K562 (cell line): ENCODE measurements at places on chromosomes 1 and 21. TPM values are rescaled to one million over a fixed set of nuclear protein-coding genes. Genes with fewer than 3 reads are reported as not detected.

Gene RIMS3
- polyA plus RNA-seq, result 0.43 and 0.45 TPM in 2 replicates

Gene STUM
- not detected in 2 replicates for polyA plus RNA-seq

Gene SHISA4
- polyA plus RNA-seq, result 0.73 and 0.81 TPM in 2 replicates

Gene TRIM58
- 8.7 and 10.4 TPM in 2 replicates for polyA plus RNA-seq

Gene YY1AP1
- 42.9 and 44.5 TPM in 2 replicates for polyA plus RNA-seq

Gene DMBX1
- polyA plus RNA-seq, result 2.3 and 3.4 TPM in 2 replicates

Gene PAPPA2
- 0.15 TPM in 1 of 2 replicates, not detected in the other for polyA plus RNA-seq

Gene CFHR5
- polyA plus RNA-seq, result not detected in 2 replicates

Gene UFC1
- 113 and 143 TPM in 2 replicates for polyA plus RNA-seq

Gene LCE3E
- not detected in 2 replicates for polyA plus RNA-seq

Gene MYOC
- polyA plus RNA-seq, result not detected in 2 replicates

Gene GJB3
- polyA plus RNA-seq, result not detected in 2 replicates

Gene REN
- 1.9 and 2.0 TPM in 2 replicates for polyA plus RNA-seq

Gene EGLN1
- 14.1 and 17.2 TPM in 2 replicates for polyA plus RNA-seq

Gene TCHH
- polyA plus RNA-seq, result 0.03 TPM in 1 of 2 replicates, not detected in the other

Gene OR6N1
- polyA plus RNA-seq, result not detected in 2 replicates

Gene TNFRSF18
- polyA plus RNA-seq, result 0.24 TPM in 1 of 2 replicates, not detected in the other

Gene REG4
- not detected in 2 replicates for polyA plus RNA-seq

Gene ERICH3
- not detected in 2 replicates for polyA plus RNA-seq

Gene MED8
- polyA plus RNA-seq, result 32.3 and 37.6 TPM in 2 replicates

Gene PCP4
- polyA plus RNA-seq, result not detected in 2 replicates

Gene WNT3A
- polyA plus RNA-seq, result not detected in 2 replicates

Gene EDARADD
- 17.8 and 21.5 TPM in 2 replicates for polyA plus RNA-seq

Gene ENAH
- 0.05 TPM in 1 of 2 replicates, not detected in the other for polyA plus RNA-seq

Gene BGLAP
- polyA plus RNA-seq, result 1.4 and 1.6 TPM in 2 replicates
